ENCODE measurements at places on chromosomes 16 and 17. TPM values are rescaled to one million over a fixed set of nuclear protein-coding genes. Genes with fewer than 3 reads are reported as not detected.

The KRTAP4-1 gene
- total RNA-seq: not detected

The MYH13 gene
- total RNA-seq: not detected

The DYNLRB2 gene
- total RNA-seq: not detected

The SHBG gene
- 0.71 TPM for total RNA-seq

The ADAD2 gene
- not detected for total RNA-seq

The CCDC144A gene
- total RNA-seq: 9.5 TPM

The USP22 gene
- 148 TPM for total RNA-seq

- DNase-seq: no peak
These were observed 45.4 kb downstream of the SEC14L1 start for GRCh38 chr17:77186141-77186604.

- no peak for DNase-seq
These were observed 500.2 kb downstream of the CDH11 start for GRCh38 chr16:64621616-64622015.

DNA sequence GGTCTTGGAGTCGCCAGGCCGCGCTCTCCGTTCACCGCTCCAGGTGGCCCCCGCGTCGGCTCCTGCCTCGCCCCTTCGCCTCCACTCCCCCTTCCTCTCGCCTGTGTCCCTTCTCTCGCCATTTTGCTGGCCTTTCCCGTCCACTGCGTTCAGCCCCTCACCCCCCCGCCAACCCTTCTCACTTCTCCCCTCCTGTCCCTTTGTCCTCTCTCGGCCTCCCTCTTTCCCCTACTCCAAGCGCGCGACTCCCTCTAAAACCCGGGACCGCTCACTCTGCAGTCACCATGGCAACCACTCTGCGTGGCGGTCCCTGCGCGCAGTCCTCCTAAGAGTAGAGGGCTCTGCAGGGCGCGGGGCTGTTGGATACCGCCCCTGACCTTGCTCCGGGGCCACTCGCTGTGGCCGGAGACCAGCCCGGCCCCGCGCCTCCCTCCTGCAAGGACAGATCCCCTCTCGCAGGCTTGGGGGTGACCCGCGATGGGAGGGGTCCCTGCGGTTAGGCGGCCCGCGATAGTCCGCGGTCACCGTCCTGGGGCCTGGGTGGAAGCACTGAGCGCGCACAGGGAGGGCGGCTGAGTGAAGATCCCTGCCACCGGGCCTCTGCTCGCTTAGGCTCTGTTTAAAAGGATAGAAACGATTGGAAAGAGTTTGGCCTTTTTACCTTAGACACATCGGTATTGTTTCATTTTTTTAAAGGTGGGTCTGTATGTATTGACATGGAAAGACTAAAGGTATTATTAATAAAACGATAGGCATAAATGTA, 454 bp downstream of the CCDC40 start:
- DNase-seq: no peak

- no peak for DNase-seq
These were observed 48.5 kb upstream of the MARCHF10 start for GRCh38 chr17:62856594-62856993.

DNA sequence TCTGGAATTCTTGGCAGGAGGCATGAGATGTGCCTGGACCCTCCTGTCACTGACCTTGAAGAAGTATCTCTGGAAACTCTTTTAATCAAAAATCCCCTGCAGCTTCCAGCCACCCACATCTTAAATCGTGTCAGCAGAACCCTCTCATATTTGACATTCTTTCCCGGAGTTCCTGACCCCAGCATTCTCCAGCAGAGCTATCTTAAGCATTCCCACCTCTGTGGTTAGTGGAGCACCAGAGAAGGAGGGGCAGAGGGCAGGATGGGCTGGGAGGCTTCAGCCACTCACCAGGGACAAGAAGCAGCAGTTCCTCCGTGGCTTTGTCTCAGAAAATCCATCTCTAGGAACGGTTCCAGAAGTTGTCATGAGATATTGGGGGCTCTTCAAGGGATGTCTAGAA, 149.9 kb downstream of the RGS9 start:
- no peak for DNase-seq

- DNase-seq: peak; percentile 68
These were observed 24.5 kb downstream of the BEAN1 start for GRCh38 chr16:66451548-66451947.

DNA sequence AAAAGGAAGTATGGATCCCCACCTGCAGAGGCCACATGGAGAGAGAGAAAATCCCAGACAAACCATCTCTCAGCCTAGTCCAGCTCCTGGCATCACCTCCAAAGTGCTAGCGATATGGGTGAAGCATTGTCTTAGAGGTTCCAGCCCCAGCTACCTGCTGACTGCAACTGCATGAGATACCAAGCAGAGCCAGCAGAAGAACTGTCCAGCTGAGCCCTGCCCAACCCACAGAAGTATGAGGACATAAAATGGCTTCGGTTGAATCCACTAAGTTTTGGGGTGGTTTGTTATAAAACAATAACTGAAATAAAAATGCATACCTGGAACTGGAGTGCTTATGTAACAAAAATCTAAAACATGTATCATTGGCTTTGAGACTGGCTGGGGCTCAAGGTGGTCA, 20.4 kb upstream of the SLFN5 start:
- no peak for DNase-seq

DNA sequence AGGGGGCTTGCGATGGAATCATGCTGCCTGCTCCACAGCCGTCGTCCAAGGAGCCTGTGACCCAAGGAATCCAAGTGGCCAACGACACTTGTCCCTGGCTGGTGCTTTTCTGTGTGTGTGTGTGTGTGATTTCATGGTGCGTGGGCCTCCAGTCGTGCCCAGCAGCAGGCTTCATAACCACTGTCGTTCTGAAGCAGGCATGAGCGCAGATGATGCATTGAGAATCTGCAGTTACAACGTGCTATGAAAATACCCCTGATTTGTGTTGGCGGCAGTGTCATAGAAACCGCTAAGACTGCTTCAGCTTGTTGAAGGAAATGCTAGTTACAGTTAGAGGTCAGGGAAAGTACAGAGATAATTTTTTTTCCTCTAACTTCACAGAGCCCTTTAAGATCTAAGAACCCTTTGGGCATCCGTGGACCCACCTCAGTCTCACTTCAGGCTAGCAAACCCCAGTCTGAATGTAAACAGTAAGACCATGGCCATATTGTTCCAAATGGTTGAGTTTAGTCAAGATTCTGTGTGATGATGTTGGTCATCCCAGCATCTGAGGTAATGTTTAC, 15.6 kb downstream of the C16orf90 start:
- no peak for DNase-seq
